Activated CD4-positive, CD25-positive, alpha-beta regulatory T cell (primary cell): ENCODE measurements at places on chromosomes 6 and 20.

- DNase-seq = no peak
Measured at GRCh38 chr6:125748406-125749172, 843 bp upstream of the HEY2 start.

GRCh38 chr20:48040491-48040890 lies 255.2 kb upstream of the SULF2 start:
- DNase-seq = no peak

- no peak for DNase-seq
Measured at GRCh38 chr20:35840421-35840820, 68.6 kb downstream of the PHF20 start.

GRCh38 chr6:82909551-82909950 lies 156.1 kb downstream of the UBE3D start:
- DNase-seq = no peak

- DNase-seq = no peak
Measured at GRCh38 chr6:149052350-149053106, 265.0 kb upstream of the TAB2 start.

DNA sequence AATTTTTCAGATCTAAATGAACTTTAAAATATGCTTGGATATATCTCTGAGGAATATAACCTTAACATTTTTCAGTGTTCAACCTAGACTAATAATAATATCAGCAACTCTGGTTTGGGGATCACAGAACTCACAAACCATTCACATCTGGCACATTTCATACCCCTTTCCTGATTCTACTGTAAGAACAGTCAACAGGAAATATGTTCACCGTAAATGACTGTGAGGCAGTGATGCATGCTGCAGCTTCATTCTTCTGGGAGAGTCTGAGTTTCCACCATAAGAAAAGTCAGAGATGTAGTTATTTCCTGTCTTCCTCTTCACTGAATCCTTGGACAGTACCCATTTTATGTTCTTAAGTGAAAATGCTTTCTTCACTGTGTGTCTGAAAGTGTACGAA lies 134.2 kb upstream of the IFNGR1 start:
- no peak for DNase-seq
